ENCODE measurements at places on chromosomes 1 and 21.

- peak; percentile 56 for DNase-seq
Measured at GRCh38 chr1:108595507-108595906, 35.6 kb downstream of the EEIG2 start.

DNA sequence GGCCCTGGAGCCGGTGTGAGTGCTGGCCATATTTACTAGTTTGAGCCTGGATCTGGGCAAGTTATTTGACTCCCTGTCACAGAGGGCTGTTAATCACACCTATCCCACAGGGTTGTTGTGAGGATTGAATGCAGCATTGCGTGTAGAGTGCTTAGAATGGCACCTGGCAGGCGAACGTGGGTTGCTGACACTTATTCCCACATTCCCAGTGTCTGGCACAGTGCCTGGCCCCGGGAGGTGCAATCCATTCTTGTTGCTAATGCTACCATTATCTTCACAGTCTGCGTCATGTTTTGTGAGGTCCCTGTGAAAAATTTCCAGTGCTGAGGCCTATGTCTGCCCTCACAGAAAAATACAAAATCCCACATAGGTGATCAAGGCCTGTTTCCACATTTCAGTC, 66.1 kb downstream of the CD2 start:
- no peak for DNase-seq

DNA sequence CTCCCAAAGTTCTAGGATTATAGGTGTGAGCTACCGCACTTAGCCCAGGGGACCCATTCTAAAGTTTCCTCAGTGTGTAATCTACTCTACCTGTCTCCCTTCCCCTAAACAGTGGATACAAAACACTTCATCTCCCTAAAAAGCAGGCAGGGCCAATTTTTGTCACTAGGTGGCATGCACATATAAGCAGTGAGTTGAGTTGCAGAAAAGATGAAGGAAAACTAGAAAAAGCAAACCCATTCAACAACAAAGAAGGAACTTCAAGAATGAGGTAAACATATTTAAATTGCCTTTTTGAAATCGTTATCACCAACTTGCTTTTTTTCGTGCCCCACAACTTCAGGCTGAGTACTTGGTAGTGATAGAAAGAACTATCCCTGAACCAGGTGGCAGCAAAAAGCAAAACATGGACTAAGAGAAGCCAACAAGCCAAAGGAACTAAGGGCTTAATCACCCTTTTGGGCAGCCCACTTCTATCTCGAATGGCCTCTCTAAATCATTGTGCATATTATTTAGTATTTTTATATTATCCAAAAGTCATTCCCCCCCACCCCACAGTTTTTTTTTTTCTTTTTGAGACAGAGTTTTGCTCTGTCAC, 19.7 kb upstream of the ALDH9A1 start:
- DNase-seq, result peak; percentile 57

DNA sequence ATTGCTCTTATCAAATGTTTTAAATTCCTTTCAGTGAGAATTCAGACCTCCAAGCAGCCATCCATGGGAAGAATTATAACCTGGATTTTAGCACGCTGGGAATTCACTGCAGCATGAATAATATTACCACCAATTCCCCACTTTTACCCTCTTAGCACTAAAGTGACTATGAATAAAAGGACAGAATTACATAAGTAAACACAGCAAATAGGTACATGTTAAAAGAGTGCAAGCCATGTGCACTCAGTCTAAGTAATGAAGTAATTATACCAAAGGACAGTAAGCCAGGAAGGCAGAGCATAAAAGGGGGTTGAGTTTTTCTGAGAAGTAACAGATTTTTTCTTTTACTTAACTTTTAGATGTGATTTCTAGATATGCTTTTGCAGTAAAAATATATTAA, 176.3 kb downstream of the DENND1B start:
- DNase-seq, result no peak
